Motor neuron (in vitro differentiated cells): ENCODE measurements at places on chromosomes 6 and 20.
A peak's percentile ranks its signal among the peaks of the same experiment; 100 is the strongest.

DNA sequence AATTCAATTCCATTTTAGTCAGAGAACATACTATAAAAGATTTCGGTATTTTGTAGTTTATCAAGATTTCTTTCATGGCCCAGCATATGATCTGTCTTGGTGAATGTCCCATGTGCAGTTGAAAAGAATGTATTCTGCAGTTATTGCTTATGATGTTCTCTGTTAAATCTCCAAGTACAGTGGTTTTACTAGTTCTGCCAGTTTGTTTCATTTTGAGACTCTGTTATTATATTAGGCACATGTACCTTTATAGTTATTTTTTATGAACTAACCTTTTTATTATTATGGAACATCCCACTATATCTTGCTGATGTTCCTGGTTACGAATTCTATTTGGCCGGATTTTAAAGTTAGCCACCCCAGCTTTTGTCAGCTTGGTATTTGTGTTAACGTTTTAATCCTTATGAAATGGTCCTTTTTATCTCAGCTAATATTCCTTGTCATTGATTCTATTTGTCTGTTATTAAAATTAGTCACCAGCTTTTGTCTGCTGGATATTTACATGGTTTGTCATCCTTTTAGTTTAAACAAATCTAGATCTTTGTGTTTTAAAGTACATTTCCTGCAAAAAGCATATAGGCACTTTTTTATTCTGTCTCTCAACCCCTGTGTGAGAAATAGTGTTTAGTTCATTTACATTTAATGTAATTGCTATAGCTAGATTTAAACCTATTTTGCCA is 48.9 kb downstream of the VTA1 start:
- no peak for ATAC-seq

DNA sequence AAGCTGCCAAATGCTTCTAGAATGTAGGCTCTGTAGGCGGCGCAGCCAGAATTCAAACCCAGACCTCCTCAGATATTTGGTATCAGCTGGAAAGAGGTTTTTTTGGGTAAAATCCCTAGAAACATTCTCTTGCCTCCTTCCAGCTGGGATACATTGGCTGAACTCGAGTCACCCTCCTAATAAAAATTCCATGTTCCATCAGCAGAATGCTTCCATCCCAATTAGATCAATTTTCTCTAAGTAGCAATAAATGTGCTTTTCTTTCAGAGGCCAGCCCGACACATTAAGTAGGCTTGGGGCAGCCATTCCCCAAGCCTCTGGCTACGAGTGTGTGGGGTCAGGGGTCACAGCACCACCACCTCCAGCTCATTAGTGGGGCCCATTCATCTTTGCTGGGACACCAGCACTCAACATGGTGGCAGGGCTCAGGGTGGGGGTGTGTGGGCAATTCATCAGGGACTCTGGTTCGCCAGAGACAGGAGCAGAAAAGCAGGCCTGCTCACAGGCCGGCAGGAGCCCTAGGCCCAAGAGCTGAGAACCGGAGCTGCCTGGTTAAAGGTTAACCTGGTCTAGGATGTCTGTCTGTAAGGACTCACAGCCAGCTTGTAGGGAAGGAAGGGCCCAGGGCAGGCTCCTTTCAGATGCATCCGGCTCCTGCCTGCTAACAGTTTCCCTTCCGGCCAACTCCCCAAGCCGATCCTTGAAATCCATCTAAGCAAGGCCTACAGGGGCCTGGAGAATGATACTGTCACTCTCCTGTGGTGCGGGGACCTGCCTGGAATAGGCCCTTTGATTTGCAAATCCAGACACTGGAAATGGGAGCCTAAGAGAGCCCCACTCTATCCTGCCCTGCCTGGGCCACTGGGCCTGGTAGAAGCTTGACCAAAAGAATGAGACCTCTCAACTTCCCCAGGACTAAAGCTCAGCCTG is 159.1 kb upstream of the TOP1 start:
- ATAC-seq, result peak; percentile 92

DNA sequence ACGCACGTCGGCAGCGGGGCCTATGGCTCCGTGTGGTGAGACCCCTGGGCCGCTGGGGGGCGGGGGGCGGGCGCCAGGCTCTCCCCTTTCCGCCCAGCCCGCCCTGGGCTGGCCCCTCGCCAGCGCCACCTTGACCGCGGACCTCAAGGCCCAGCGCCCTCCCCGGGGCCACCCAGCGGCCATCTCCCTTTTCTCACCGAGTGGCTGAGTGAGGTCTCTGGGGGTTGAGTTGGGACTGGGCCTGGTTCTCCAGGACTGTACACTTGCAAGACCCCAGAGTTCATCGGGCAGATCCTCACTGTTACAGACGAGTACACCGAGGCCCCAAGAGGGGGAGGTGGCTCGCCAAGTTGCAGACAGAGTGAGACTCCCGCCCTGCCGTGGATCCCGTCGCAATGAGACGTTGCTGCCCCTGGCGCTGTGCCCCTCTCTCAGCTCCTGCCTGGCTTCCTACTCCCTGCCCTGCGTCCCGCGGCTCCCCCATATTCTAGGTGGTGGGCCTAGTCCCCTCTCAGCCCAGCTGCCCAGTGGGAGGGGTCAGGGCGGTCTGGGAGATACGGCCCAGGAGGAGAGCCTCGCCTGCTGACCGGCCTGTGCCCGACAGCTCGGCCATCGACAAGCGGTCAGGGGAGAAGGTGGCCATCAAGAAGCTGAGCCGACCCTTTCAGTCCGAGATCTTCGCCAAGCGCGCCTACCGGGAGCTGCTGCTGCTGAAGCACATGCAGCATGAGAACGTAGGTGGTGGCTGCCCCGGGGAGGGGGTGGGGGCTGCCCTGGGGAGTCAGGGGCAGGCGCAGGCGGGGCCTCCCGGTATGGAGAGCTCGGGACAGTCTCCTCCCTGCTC is 576 bp downstream of the MAPK13 start:
- peak; percentile 65 for ATAC-seq

DNA sequence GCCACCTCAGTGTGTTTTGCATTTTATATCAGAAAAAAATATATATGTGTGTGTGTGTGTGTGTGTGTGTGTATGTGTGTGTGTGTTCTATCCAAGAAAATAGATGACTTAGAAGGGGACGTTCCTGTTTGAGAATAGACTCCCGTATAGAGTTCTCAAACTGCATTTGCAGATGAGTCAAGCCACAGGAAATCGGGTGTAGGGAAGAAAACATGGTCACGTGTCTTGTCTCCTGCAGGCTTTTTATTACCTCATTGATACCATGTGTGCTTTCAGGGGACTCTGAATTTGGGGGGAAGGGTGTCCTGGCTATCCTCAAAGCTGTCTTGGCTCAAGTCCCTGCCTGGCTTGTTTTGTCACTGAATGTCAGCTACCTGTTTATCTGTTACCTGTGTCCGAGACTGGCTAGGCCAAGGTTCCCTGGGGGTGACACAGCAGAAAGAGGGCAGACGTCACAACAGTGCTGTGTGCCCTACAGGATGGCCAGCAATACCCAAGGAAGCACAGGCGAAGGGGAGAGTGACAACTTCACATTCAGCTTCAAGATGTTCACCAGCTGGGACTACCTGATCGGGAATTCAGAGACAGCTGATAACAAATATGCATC is 55.7 kb upstream of the NOP56 start:
- ATAC-seq, result no peak

GRCh38 chr6:98516206-98516605 is 318.2 kb upstream of the POU3F2 start:
- ATAC-seq, result no peak

- ATAC-seq, result no peak
These were observed 1.4 kb downstream of the GINS1 start for GRCh38 chr20:25408890-25409289.

- ATAC-seq, result no peak
These were observed 456.9 kb upstream of the JAG1 start for GRCh38 chr20:11130554-11131166.

- no peak for ATAC-seq
These were observed 238.4 kb upstream of the AFDN start for GRCh38 chr6:167588181-167588919.

- no peak for ATAC-seq
These were observed 24.1 kb downstream of the HLA-C start for GRCh38 chr6:31247813-31248212.

DNA sequence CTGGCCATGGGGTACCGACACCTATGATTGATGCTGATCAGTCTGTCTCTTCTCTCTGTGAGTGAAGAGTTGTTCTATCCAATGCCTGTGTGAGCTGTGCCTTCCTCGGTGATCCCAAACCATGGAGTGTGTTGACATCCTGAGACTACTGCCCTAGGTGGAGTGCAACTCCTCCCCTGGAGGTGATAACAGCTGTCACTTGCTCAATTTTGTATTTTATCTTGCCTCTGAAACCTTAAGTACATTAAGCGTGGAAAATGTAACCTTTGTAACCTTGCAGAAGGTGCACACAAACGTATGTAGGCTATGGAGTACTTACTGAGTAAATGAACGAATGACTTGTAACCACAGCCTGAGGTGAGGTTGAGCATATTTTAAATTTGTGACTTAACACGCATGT is 256.2 kb downstream of the FNDC1 start:
- ATAC-seq, result no peak

DNA sequence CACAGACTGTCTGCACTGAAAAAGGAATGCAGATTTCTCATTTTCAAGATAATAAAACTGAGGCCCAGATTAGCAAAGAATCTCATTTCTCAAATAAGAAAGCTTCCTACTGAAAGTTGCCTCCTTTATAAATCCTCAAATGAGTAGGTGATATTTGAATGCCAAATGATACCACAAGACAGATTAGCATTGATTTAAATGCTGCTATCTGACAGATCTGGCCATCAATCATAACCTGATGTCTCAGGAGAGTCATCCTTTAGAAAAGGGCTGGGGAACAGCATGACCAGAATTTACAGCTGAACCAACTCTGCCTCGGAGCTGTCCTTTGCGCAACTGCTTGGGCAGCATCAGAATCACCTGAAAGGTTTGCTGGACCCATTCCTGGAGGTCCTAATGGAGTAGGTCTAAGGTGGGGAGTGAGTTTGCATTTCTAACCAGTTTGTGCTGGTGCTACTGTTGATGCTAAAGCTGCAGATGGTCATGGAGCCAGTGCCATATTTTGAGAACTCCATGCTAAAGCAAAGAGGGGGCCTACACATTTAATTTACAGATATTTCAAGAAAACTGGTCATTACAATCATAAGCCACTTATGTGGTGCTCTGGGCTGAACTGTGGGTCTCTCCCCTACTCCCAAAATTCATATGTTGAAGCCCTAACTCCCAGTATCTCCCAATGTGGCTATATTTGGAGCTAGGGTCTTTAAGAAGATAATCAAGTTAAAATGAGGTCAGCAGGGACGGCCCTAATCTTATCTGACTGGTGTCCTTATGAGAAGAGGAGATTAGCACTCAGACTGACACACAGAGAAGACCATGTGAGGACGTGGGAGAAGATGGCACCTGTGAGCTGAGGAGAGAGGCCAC is 295.5 kb upstream of the JARID2 start:
- no peak for ATAC-seq

- ATAC-seq, result peak; percentile 83
These were observed 7.7 kb upstream of the ZNF334 start for GRCh38 chr20:46520976-46521579.
